A172 (cell line): ENCODE measurements at places on chromosomes 3 and 15.

DNA sequence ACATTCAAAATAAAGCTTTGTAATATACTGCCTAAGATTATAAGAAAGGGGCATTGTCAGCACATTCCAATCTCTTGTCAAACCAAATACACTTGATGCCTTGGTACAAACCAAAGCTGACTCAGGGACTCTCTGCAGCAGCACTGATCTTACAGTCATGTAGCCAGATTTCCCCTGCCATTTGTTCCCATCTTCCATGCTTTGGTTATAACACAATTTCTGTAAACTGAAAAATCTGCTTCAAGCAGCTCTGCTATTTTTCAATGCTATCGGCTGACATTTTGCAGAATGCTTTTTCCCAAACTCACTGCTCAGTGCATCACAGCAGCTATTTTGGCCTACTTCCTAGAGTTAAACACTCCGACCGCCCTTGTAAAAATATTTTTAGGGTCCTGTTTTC, 18.2 kb downstream of the PLOD2 start:
- peak; percentile 47 for DNase-seq

DNA sequence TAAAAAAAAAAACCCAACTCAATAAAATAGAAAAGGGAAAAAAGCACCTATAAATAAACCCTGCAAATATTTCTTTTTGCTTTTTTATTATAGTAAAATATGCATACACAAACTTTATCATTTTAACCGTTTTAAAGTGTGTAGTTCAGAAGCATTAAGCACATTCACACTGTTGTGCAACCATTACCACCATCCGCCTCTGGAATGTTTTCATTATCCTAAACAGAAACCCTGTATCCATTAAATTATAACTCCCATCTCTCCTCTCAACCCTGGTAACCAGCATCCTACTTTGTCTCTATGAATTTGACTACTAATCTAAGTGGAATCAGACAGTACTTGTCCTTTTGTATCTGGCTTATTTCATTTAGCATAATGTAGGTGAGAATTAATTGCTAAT, 15.0 kb downstream of the CDCP1 start:
- DNase-seq: no peak

DNA sequence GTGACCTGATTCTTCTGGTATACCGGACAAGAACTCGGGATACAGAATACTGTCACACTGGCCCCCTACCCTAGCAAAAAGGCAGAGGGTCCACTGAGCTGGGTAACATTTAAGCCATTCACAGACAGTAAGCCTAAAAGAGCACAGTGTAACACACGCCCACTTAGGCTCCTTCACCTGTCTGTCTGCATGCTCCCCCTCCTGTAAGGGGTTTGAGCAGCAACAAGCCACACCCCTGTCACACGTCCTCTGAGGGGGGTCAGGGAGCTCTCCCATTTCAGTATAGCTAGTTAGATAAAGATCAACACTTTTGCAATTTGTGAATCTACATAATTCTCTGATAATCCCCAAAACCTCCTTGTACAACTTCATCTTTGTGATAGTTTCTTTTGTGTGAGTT, 586.3 kb upstream of the LMCD1 start:
- DNase-seq: no peak

DNA sequence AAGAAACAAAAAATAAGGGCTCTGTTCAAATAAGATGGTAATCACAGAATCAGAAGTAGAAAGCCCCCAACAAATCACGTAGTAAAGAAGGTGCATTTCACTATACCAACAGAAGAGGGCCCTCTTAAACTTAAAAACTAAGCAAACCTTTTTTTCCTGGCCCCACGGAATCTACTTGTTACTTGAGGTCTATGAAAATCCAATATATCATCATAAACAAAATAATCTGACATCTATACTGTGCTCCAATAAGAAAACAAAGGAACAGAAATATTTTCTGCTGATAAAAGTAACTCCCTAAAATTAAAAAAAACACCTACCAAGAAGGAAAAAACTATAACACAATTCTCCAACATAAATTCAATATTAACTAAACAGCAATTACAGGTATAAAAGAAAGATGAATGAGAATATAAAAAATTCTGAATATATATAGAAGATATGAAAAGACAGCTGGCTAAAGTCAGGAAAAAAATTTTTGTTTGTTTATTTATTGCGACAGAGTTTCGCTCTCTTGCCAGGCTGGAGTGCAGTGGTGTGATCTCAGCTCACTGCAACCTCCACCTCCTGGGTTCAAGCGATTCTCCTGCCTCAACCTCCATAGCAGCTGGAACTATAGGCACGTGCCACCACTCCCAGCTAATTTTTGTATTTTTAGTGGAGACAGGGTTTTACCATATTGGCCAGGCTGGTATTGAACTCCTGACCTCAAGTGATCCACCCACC, 81.8 kb downstream of the CLASP2 start:
- peak; percentile 61 for DNase-seq
